Skeletal muscle cell (primary cell): ENCODE measurements at places on chromosomes 4 and X.

DNA sequence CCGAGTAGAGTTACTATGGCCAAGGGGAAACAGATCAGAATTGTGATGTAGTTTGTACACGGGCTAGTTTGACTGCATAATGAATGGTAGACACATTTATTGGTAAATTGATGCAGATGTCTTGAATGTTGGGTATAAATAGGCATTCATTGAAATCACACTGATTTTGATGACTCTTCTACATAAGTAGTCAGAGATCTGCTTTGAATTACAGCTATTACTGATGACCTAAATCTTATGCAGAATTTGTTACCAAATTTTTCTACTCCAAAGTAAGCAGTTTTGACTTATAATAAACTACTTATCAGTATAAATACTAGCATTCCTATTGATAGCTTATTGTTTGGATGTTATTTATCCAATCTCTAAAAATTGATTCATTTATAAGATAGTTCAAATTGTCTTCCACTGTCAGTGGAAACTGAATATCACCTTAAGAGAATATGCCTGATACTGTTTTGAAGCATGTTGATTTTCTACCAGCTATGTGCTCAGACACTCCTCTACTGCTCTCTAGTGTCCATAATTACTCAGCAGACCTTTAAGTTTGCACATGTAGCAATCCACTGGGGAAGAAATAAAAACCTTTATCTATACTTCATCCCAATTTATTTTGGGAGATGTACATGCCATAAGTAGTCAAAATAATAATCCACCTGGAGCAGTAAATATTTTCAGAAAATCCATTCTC lies 120.3 kb downstream of the RASL11B start:
- DNase-seq: no peak

DNA sequence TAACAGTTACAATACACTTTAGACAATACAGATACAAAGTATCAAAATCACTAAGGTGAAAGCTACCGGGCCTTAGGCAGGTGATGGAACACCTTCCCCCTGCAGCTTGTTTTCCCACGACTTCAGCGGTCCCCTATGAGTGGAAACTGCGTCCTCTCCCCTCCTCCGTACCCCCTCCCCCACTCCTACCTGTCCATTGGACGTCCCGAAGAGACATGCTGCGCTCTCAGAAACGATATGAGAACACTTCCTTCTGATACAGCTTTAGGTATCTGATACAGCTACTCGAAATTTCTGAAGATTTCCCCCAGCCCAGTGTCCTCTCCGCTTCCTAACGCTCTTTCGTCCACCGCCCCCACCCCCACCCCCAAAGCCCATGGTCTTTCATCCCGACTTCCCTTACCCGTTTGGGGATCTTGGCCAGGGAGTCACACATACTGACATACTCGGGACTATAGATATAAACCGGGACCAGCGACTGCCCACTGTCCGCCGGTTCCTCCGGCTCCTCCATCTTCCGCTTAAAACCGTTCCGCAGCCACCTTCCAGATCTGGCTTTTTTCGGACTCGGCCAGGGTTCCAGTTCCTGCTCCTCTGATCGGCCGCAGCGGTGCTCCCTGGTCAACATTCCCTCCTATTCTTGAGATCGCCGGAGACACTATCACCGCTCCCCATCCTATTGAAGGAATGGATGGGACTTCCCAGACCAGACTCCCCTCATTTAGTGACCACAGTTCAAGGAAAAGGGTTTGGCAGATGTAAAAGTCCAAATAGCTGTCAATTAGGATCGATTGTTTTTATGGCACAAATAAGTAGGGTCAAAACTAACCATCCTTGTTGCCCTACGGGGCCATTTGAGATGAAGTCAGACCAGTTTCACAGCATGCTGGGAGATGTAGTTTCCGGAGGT lies at the start of gene HDAC8:
Gene HDAC8 (minus strand): TSS at position 596 of the 910 bp plus-strand sequence. CDS start 82 bp downstream, at position 514.
- DNase-seq: peak; percentile 53

GRCh38 chrX:111581086-111581485 lies 69.6 kb downstream of the SERTM2 start:
- no peak for DNase-seq

- DNase-seq: no peak
Observed at GRCh38 chrX:150421816-150422215, 58.7 kb downstream of the MAMLD1 start.

DNA sequence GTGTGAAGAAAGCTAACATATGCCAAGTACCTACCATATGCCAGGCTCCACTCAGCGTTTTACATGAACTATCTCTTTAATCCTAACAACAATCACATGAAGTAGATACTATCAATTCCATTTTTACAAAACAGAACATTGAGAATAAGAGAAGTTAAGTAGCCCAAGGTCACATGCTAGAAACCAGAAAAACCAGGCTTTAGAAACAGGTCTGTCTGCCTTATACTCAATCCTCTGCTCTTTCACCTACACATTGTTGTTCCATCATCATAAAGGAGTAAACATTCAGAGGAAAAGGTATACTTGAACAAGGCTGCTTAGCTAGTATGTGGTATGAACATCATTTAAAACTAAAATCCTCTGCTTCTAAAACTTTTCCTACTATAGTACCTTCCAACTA lies 42.1 kb downstream of the WDFY3 start:
- no peak for DNase-seq

- DNase-seq: no peak
Observed at GRCh38 chr4:74255096-74255495, 53.2 kb upstream of the EPGN start.

- DNase-seq: no peak
Observed at GRCh38 chr4:20362148-20362547, 110.4 kb downstream of the SLIT2 start.

GRCh38 chrX:39491548-39492297 lies 606.0 kb downstream of the BCOR start:
- DNase-seq: no peak

- no peak for DNase-seq
Observed at GRCh38 chr4:69060651-69061308, 35.5 kb upstream of the UGT2B7 start.

DNA sequence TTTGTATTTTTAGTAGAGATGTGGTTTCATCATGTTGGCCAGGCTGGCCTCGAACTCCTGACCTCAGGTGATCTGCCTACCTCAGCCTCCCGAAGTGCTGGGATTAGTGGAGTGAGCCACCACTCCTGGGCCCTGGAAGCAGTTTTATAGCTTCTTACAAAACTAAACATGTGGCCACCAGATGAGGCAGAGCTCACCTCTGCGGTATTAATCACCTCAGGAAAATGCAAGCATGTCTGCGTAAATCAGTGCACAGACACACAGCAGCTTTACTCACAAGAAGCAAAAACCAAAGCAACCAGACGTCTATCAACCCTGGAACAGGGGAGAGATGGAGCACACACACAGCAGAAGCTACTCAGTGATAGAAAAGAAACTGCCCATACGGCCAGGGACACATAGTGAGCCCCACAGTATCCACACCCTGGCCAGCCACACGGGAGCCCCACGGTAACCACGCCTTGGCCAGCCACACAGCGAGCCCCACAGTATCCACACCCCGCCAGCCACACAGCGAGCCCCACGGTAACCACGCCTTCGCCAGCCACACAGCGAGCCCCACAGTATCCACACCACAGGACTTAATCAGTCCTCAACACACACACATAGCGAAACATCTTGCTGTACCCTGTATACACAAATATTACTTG lies 30.2 kb downstream of the PPP2R3B start:
- peak; percentile 50 for DNase-seq

- no peak for DNase-seq
Observed at GRCh38 chr4:56630876-56631666, 50.0 kb downstream of the HOPX start.

GRCh38 chr4:27467351-27467750 lies 606.7 kb downstream of the STIM2 start:
- no peak for DNase-seq

DNA sequence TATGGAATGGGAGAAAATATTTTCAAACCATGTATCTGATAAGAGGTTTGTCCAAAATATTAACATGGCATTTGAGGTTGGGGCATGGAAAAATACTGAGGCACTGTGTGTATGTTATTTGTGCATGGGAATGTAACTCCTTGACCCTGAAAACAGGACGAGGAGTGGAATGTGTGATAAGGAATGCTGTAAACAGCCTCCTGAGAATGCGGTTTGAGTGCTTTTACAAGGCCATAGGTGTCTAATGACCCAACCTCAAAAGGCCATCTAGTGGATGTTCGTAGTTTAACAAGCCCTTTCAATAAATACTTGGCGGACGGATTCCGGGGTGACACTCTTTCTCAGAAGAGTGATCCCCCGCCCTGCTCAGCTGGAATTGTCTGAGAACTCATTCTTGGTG lies 162.9 kb upstream of the USP9X start:
- DNase-seq: no peak

- DNase-seq: no peak
Observed at GRCh38 chr4:132299841-132300240, 849.3 kb upstream of the PCDH10 start.

GRCh38 chr4:13980317-13981310 lies 353.1 kb upstream of the BOD1L1 start:
- DNase-seq: peak; percentile 94

- DNase-seq: no peak
Observed at GRCh38 chrX:136386826-136387225, 86.1 kb downstream of the ADGRG4 start.
